ENCODE measurements at places on chromosomes 1 and 21.
A peak's percentile ranks its signal among the peaks of the same experiment; 100 is the strongest.

DNA sequence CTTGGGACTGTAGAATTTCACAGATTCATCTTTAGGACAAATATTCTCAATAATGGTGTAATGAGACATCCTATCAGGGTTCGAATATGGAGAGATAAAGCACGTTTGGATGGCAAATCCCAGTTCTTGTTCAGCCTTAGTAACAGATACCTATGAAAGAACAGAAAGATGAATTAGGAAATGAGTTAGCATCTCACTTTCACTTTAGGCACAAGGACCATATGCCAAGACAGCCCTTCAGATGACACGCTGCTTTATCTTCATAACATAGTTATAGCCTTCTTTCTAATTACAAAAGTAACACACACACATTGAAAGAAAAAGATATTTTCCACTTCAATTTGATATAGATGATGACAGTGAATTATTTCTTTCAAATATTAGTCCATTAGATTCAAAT lies 173.6 kb downstream of the TGFBR3 start:
- no peak for DNase-seq

DNA sequence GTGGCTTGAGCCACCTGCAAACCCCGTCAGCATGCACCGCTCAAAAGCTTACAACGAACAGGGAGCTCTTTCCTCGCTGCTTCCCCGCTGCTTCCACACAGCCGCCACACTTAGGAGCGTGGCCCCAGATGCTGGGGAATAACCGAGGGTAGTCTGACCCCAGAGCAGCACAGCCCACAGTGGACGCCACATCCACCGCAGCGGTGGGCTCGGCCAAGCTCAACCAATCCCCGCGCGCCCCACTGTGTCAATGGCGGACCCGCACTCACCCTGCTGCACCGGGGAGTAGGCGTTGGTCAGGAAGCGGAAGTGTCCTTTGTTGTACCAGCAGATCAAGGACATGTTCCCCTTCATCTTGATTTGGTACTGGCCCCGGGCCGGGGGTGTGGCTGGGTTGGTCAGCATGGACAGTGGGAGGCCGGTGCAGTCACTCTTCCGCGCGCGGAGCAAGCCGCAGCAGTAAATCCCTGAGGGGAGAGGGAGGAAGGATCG lies 93.5 kb downstream of the PGBD5 start:
- no peak for DNase-seq

DNA sequence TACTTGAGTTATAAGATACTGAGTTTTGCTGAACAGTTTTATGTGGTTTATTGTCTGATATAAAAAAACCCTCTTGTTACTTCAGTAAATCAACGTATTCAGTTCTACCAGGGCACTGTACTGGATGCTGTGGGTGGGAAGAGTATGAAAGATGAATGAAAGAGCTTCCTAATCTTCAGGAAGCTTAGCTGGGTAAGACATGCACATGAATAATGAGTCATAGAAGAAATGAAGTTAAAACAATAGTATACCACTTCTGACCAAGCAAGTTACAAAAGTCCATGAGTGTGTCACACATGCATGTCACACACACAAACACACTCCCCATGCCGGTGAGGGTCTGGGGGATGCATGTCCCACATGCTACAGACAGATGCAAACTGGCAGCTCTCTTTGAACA lies 105.9 kb downstream of the SIPA1L2 start:
- no peak for DNase-seq

DNA sequence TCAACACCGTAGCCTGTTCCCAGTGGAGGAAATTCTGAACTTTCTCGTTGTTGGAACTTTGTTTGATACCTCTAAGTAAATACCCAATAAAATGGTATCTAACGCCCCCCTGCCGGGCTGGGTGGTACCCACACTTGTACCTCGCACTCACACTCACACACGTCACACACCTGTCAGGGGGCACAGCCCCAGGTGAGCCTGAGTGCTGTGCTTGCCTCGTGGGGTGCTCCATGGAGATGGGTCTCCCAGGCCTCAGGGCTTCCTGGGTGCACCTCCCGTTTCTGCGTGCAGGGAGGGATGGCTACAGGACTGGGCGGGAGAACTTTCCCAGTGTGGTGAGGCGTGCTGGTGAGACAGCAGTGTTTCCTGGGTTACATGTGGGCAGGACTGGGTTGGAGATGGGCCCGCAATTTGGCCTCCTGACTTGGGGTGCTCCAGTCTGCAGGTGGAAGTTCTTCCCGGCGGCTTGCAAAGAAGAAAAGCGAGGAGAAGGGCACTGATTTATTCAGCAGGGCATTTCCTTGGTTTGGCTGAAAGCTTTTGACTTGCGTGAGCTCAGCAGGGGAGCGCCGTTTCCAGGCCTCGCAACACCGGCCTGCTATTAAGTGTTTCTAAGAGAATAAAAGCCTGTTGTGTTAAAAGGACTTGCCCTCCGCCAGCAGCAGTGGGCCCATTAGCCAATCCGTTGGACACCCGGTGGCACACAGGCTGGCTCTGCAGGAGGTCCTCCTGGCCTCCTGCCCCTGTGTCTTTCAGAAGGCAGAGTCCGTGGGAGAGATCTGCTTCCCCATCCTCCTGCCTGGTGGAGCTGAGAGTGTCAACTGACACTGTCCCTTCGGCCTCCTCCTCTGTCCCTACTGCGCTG lies 79.7 kb downstream of the KIF26B start:
- DNase-seq, result no peak

DNA sequence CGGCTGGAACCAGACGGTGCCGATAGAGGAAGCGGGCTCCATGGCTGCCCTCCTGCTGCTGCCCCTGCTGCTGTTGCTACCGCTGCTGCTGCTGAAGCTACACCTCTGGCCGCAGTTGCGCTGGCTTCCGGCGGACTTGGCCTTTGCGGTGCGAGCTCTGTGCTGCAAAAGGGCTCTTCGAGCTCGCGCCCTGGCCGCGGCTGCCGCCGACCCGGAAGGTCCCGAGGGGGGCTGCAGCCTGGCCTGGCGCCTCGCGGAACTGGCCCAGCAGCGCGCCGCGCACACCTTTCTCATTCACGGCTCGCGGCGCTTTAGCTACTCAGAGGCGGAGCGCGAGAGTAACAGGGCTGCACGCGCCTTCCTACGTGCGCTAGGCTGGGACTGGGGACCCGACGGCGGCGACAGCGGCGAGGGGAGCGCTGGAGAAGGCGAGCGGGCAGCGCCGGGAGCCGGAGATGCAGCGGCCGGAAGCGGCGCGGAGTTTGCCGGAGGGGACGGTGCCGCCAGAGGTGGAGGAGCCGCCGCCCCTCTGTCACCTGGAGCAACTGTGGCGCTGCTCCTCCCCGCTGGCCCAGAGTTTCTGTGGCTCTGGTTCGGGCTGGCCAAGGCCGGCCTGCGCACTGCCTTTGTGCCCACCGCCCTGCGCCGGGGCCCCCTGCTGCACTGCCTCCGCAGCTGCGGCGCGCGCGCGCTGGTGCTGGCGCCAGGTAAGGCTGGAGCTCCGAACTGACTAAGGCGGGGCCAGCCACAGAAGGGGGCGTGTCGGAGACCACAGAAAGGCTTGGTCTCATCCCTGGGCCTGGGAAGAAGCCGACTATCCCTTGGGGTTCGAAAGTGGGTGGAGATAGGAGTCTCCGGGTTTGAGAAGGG lies 486 bp downstream of the SLC27A3 start:
- peak; percentile 42 for DNase-seq

GRCh38 chr1:17120962-17121837 lies 1.9 kb upstream of the PADI2 start:
- no peak for DNase-seq

DNA sequence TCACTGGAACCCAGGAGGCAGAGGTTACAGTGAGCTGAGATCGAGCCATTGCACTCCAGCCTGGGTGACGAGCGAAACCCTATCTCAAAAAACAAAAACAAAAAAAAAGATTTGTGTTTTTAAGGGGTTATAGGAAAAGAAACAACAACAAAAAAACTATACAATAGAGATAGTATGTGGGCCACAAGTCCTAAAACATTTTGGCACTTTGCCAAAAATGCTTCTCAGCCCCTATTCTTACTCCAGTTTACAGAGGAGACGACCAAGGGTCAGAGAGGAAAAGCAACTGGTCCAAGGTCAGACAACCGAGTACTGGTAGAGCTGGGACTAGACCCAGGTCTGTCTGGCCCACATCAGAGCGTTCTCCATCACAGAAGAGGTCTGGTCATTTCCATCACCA lies 3.0 kb downstream of the FBXO44 start:
- DNase-seq, result no peak

DNA sequence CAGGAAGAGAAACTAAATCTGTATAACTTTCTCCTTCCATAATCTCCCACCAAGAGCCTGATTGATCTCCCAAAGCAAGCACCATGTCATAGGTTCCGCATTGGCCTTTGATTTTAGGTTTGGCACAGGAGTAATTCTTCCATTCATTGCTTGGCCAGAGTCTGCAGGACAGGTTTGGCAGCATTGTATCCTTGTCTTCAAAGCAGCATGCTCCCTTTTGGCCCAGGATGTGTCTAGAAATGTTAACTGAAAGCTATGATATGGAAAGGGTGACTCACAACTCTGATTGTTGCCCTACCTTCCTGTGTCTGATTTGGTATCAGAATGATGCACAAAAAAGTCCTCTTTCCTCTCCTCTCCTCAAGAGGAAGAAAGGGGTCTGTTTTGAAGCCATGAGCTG lies 824.3 kb upstream of the PRMT6 start:
- no peak for DNase-seq

- no peak for DNase-seq
Measured at GRCh38 chr21:32626621-32627196, 14.5 kb upstream of the CFAP298 start.

DNA sequence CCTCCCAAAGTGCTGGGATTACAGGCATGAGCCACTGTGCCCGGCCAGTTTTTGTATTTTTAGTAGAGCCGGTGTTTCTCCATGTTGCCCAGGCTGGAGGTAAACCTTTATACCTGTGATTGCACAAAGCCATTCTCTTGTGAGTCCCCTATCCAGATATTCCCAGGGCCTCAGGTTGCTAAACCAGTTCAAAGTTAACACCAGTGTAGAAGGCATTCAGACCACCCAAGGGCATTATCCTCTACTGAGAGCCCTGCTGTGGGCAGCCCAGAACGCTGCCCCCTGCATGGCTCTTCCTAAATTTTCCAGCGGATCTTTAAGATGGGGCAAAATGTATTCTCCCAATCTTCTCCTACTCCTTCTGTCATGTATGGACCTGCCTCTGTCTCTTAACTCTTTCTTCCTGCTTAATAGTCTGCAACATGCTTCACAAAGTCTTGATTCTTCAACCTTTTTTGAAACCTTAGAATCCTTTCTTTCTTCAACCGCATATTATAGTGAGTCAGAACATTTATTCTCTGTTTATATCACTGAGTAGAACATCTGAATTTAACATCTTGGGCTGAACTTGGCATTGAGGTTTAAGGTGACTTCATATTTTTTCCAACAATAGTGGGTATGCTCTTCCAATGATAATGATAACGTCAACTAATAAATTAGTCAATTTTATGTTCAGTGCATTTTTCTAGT lies 36.0 kb downstream of the UBE4B start:
- no peak for DNase-seq

- DNase-seq, result no peak
Measured at GRCh38 chr1:203681739-203682138, 55.1 kb downstream of the ATP2B4 start.

GRCh38 chr1:72649211-72649888 lies 367.0 kb upstream of the NEGR1 start:
- no peak for DNase-seq

DNA sequence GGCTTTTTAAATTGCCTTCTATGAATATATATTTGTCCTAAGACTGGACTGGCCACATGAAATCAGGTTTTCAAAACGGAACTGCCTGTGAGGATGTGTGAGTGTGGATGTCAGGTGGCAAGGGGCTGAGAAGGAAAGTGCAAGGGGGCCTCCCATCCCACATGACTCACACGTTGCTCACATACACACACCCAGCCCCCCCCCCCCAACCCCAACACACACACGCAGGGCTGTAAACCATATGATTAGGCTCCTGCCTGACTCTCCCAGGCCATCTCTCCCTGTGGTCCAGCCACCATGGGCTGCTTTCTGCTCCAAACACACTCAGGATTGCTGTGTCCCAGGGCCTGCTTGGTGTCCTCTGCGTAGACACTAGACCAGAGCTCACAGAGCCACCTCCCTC lies 22.4 kb downstream of the DEGS1 start:
- no peak for DNase-seq

DNA sequence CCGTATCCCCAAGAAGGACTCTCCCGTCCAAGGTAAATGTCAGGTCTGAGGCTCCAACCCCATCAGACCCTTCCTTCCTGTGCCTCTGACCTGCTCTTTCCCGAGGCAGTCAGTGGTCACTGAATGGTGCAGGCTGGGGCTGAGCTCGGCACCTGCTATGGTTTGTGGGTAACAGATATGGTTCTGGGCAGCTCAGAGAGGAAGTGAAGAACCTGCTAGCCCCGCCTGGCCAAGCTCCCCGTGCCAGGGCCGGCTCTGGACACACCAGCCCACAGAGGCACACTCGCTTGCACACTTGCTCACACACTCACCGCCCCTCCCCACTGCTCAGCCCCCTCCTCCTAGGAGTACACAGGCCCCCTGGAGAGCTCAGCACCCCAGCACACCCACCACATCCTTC lies 16.4 kb downstream of the NCMAP start:
- DNase-seq, result no peak

GRCh38 chr1:206734499-206735142 lies 36.0 kb upstream of the IL19 start:
- peak; percentile 49 for DNase-seq

GRCh38 chr1:175801979-175802378 lies 58.6 kb upstream of the TNR start:
- DNase-seq, result no peak

- DNase-seq, result no peak
Measured at GRCh38 chr1:76680651-76681050, 186.6 kb upstream of the ST6GALNAC5 start.

DNA sequence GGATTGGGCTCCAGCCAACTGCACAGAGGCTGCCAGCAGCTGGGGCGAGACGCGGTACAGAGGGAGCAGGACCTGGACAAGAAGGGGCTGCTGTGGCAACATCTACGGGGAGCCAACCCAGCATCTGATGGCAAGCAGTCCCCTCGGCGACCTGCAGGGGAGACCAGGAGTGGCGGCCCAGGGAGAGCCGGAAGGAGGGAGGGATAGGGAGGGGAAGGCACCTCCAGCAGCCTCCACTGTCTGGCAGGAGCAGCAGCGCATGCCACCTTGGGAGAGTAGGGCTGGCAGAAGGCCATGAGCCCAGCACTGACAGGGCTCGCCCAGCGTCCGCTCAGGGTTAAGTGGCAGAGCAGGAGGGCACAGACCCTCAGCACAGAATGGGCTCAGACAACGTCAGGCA lies 17.3 kb downstream of the CHD5 start:
- no peak for DNase-seq

DNA sequence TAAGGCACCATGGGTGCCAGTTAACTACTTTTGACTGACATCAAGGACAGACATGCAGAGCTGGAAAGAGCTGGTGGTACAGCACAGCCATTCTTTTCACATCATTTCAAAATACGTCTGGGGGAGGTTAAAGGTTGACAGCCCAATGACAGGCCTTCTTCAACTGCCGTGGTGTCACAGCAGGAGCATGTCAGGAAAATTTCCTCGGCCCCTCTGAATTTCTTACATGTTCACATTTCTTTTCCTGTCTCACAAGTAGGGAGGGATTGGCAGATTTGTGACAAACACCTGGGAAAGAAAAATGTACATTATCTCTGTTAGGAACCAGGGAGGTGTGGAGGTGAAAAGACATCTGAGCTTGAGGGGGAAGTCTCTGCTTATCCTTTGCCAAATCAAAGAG lies 279.1 kb downstream of the SPATA17 start:
- DNase-seq, result no peak

GRCh38 chr1:82946096-82946605 lies 1052.8 kb downstream of the TTLL7 start:
- no peak for DNase-seq
